T-helper 1 cell (primary cell): ENCODE measurements at places on chromosomes 3 and 15.

- DNase-seq: no peak
These were observed 9.7 kb downstream of the MYH15 start for GRCh38 chr3:108500728-108501127.

- peak; percentile 67 for DNase-seq
These were observed 161.8 kb upstream of the IQSEC1 start for GRCh38 chr3:13235079-13235478.

GRCh38 chr3:62955126-62955525 is 79.9 kb upstream of the CADPS start:
- no peak for DNase-seq

- no peak for DNase-seq
These were observed 11.2 kb downstream of the SRGAP3 start for GRCh38 chr3:9238276-9238675.

DNA sequence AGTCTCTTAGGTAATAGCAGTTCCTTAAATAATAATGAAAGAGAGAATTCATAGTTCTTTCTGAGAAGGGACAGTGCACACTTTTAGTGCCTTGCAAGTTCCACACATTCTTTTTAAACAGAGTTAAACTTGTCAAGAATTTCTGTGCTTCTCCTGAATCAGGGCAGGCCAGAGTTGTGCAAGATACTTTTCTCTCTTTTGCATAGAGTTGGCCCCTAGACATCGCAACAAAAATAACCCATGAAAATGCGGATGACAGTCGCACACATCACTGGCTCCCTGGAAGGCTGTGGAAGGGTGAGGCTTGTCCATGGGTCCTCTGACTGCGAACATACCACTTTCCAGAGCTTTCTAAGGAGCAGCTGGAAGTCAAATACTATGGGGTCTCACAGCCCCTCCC is 40.1 kb downstream of the FBLN2 start:
- no peak for DNase-seq

DNA sequence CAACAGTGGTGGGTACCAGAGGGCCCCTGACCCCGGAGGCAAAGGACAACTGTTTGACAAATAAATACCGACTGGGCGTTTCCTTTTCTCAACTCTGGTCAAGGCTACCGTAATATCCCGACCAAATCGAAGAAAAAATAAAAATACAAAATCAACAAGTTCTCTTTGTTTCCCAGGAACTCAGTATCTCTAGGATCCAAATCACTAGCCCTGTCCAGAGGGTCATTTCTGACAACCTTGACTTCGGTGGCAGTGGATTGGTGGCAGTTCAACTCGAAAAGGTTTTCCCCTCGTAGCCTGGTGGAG is 456 bp upstream of the DGKG start:
- no peak for DNase-seq

- no peak for DNase-seq
These were observed 105.9 kb downstream of the TOP2B start for GRCh38 chr3:25558796-25559195.

DNA sequence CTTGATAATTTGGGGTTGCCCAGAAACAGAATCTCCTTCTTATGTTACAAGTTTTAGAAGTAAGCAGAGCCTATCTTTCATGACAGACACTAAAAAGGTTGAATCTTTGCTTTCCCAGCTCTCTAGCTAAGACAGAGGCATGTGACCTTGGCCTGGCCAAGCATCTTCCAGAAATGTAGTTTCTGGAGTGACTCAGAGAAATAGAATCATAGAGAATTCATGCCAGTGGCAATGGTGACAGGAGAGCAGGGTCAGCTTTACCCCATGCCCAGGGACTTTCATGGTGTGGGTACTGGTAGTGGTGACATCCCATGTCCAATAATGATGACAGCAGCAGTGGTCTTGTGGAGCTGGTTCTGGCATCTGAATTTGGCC is 4.0 kb upstream of the PARP6 start:
- no peak for DNase-seq

GRCh38 chr3:72847751-72848702 is at the start of gene SHQ1:
TSS of gene SHQ1 (minus strand) at chr3:72848445. CDS start at chr3:72848340, 105 bp downstream.
- DNase-seq: peak; percentile 89

DNA sequence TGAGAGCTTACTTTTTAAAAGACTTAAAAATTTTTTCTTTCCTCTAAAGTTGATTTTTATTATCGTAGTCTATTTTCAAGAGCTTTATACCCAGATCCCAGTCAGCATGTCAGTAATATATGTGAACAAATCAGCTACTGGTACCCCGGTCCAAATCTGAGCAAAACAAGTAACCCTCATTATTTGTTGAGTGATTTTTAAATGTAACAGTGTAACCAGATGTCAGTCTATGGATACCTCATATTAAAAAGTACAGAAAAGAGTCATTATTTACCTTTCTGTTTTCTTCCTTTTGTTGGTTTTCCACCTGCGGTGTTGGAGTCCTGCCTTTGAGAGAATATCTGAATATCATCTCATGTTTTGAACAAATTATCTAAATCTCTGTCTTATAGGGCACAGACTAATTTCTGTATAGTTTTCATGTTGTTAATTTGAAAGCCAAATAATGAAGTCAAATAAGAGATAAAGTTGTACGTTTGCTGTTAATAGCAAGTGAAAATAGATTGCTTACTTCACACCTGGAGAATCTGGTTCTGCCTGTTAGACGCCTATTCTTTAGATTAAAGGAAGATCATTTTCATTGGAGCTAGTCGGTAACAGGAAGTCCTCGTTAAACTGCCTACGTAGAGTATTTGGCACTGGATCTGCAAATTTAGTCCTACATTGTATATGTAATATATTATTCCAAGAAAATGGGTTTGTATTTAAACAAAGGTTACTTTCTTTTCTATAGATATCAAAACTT is at the start of gene STX19:
Gene STX19, minus strand, starts transcription at position 505 of the 745 bp plus-strand sequence. CDS start 13,328 bp downstream, outside the sequence.
- no peak for DNase-seq

DNA sequence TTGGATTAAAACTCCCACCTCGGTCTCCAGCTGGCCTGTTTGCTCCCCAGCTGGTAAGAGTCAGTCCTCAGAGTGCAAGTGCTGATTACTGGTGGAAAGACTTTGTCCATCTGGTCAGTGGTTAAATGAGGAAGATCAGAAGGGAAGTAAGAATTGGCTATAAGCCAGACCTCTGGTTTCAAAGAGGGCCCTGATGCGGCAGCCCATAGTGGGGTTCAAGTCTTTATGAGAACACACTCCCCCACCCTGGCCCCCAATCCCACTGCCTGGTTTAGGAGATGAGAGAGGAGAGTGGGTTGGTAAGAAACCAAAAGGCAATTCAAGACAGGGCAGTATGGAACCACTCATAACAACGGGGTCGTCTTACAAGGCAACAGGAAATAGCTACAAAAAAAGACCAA is 65.0 kb downstream of the FRMD4B start:
- no peak for DNase-seq

DNA sequence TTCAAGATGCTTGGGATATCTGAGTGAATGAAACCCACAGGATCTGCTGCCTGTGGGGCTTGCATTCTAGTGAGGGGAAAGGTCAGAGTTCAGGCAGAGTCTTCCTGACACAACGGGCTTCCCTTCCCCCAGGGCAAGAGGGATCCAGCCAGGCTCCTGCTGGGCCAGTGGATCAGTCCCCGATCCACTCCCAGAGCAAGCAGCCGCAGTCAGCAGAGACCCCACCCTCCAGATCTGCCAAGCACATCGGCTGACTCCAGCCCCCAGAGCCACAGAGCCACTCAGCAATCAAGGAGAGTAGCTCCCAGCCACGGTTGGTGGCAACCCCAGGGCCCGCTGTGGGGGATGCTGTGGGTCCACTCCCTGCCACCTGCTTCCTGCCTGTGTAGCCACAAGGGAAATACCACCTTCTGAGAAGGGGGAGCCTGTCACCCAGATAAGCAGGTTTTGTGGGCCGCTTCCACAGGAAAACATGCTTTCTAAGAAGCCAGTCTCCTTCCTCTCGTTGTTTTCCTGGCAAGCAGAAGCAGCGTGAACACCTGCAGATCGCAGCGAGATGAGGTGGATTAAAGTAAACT is 44.9 kb downstream of the CPN2 start:
- DNase-seq: no peak

DNA sequence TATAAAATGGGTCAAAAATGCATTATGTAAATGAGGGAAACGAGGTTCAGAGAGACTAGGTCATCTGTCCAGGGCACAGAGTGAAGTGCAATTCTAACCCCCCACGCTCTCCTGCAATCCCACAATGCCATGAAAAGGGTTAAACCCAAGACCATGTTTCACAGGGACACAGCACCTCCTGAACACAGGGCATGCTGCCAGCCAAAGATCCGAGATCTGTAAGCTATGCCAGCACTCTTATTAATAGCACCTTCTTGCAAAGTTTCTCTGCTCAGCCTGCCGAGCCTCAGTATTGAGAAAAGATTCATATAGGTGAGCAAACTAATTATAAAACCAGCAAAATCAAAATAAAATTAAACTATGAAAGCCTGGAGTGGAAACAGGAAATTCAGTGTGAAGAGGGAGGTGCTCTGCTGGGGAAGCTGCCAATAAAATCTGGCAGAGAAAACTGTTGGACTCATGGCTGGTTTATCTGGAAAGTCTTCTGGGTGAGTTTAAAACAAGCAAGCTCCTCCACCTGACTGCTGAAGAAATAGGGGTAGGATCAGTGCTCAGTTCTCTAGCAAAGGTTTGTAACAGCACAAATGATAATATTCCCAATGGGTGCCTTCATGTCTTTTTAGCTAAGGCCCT is 50.3 kb downstream of the LRIG1 start:
- DNase-seq: no peak

- no peak for DNase-seq
These were observed 412 bp downstream of the SLC41A3 start for GRCh38 chr3:126083511-126083912.

GRCh38 chr15:55991802-55992768 is 1.3 kb downstream of the NEDD4 start:
- DNase-seq: no peak

GRCh38 chr3:130619196-130619595 is 102.2 kb downstream of the COL6A6 start:
- no peak for DNase-seq

GRCh38 chr3:65101450-65101849 is 413.6 kb upstream of the ADAMTS9 start:
- no peak for DNase-seq

DNA sequence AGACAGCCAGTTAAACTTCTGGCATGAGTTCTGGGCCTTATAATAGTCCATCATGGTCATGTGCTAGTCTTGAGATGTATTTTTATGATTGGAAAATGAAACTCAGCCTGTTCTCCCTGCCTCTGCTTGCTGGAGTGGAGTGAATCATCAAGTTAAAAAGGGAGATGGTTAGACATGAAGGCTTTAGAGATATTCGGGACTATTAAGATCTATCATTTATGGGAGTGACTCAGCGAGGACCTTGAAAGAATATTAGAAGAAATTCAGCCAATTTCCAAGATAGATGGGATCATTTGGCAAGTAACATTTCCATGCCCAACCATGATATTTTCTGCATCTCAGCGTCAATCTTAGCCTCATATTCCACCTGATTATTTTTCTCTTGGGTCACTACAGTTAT is 79.8 kb downstream of the AGBL1 start:
- no peak for DNase-seq

DNA sequence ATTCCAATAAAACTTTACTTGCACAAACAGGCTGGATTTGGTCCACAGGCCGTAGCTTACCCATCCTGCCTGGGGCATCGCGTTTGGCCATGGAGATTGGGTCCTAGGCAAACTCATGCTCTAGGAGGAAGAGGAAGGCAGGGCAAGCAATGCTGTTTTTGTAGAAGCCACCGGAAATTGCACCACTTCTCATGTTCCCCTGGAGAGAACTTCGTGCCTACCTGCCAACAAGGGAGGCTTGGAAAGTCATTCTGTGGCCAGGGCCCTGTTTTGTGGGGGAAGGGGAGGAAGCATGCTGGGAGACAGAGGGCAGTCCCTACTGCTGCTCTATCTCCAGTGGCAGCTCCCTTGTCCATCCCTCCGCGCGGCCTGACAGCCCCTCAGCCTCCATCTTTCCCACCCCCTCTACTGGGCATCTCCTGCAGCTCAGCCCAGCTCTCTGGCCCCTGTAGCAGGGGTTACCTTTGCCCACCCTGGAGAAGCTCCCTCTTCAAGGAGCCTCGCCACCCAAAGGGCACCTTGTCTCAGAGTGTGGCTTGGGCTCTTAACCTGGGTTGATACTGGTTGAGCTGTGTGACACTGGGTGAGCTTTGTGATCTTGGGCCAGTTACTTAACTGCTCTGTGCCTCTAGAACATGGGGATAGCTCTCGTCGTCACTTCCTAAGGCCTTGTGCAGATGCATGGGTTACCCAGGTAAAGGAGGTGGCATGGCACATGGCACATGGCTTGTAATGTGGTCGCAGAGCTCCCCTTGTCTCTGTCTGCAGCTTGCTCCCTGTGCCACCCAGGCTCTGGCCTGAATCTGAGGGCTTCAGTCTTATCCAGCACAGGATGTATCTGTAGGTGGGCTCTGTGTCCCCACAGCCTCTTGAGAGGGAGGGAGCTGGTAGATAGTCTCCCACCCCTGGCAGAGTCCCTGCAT is 6.1 kb downstream of the ABTB1 start:
- DNase-seq: no peak

DNA sequence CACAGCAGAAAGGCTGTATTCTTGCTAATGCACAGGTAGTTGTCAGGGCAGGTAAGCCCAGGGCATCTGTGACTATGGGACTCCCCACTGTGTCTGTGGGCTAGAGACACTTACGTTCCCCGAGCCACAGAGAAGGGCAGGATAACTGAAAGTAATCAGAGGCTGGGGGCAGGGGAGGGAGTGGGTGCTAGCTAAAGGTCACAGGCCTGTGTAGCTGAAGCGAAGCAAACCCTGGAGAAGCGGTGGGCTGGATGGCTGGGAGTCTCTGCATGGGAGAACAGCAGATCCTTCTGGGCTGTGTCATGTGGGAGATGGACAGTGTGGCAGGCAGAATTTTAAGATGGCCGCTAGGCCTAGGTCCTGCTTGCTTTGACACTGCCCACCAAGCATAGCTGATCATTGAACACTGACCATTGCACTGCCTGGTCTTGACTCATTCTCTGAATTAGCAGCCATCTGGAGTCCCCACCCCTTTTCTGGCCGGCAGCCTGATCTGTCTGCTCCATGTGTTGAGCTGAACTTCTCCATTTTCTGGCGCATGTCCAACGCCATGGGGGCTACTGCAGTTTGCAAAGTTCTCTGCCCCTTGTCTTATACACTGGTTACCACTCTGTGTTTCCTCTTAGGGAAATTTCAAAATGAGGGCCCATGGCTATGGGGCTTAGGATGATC is 110.0 kb downstream of the DGKG start:
- DNase-seq: no peak

DNA sequence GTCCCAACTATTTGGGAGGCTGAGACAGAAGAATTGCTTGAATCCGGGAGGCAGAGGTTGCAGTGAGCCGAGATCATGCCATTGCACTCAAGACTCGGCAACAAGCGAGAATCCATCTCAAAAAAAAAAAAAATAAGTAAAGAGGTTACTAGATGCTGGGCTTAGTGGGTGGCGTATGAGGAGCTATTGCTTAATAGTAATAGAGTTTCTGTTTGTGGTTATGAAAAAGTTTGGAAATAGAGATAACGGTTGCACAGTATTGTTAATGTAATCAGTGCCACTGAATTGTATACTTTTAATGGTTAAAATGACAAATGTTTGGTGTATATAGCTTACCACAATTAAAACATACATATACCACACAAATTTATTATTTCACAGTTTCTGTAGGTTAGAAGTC is 14.7 kb upstream of the HHATL start:
- DNase-seq: no peak

- DNase-seq: no peak
These were observed 103.3 kb downstream of the IL1RAP start for GRCh38 chr3:190617185-190617584.
